CD4-positive, alpha-beta T cell treated with Interleukin-4 for 4 hours (primary cell): ENCODE measurements at places on chromosomes 7 and 10.

DNA sequence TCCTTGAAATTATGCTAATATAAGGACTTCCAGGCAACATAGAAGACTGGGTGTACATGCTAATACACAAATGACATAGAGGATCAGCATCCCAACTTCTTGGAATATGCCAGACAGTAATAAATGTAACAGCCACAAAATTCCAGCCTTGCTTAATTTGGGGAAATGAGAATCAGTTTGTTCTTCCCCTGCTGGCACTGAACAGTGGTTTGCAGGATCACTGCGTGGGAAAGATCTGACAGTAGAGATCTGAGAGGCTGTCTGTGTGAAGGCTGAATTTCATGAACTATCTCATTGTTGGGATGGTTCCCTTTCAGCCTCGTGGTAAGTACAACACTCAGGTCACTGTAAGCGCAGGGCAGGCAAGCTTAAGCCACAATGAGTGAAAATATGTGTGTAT lies 1078.0 kb downstream of the LRMDA start:
- DNase-seq: no peak

- DNase-seq: no peak
These were observed 4.4 kb upstream of the LRRN3 start for GRCh38 chr7:111086532-111086931.

DNA sequence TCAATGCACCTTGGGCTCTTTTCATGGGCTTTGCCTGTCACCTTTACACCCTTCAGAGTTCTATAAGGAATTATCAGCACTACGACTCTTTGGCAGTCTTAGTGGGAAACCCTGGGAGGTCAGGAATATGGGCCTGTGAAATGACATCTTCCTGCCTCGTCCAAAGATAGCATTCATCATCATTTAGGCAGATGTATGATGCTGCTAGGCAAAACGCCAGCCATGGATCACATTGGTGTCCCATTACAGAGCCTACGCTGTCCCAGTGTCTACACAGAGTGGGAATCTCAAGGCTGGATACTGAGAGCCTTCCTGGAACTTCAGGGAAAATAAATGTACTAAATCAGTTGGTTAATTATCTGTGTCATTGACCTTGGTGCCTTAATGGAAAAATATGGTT lies 259.4 kb upstream of the CELF2 start:
- no peak for DNase-seq

- DNase-seq: no peak
These were observed 40.2 kb downstream of the SND1 start for GRCh38 chr7:127692200-127692599.

DNA sequence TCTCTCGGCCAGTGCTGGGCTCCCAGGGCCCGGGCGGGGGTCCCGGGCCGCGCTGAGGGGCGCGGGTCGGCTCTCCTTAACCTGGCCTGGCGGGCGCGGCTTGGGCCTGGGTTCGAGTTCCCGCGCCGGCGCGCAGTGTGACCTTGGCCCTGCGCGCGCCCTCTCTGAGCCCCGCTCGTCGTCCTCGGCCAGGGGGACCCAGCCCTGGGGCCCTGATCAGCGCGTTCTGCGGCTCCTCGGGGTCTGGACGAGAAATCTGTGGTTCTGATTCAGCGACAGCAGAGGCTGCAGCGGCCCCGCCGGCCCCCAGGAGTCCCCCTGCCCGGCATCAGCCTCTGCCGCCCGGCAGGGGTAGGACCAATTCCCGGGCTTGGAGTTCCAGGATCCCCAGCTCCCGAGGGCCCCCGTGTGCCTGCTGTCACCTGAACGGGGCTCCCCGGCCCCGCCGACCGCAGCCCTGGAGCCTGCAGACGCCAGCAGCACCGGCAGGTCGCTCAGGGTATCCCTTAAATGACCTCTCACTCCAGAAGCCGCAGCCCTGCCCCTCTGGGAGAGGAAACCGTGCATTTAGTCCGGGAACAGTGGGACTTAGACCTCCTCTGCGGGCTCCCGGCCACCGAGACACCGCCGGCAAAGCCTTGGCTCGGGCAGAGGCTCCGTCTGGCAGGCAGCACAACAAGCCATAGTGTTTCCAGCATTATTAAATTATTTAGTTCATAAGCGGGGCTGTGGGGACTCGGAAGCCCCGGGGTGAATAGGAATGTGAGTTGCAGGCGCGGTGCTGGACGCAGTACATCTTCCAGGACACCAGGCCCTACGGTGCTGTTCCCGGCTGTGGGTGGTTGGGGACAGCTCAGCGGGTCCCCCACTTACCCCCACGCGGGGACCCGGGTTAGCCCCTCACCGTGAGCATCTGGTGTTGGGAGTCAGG lies 572 bp downstream of the CHST12 start:
- DNase-seq: no peak

DNA sequence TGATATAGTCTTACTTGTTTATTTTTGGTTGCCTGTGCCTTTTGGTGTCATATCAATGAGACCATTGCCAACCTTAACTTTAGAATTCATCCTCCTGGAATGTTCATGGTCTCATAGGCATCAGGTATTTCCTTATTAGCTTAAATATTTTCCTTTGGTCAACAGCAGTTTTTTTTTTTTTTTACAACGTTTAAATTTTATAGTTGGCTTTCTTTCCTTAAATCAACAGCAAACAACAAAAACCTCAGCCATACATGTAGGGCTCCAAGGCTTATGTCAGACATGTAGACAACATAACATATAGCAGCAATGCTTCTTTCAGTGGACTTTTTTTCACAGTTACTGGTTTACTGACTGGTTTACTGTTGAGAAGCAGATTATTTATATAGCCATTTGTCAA lies 22.7 kb downstream of the ENTPD7 start:
- no peak for DNase-seq

GRCh38 chr7:110960811-110961210 lies 130.1 kb upstream of the LRRN3 start:
- DNase-seq: no peak

GRCh38 chr7:27224983-27225934 lies 17.3 kb upstream of the EVX1 start:
- no peak for DNase-seq

DNA sequence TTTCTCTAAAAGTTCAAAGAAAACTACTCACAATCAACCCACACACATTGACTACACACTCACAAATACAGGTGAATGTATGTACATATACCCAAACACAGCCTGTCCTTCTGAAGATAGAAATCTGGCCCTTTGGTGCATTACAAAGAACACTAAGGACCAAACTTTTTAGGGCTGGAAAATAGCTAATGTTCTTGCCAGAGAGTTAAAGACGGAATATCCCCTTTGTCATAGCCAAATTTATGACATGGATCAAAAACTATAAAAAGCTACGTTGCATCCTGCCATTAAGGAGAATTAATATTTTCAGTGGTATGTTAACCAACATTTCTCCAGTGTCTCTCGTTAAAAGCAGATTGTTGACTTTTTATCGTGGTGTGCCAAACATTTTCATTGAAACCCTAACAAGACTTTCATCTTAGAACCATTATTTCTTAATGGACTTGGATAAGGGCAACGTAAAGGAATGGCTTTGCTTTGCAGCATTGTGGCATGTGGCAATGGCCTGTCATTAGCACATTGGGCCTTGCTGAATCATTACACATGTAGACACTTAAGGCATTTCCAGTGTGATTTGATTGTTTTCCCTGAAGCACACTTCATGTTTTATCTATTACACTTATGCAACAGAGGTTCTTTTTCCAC lies 150.9 kb upstream of the MEOX2 start:
- DNase-seq: no peak

- DNase-seq: no peak
These were observed 19.2 kb upstream of the BMPER start for GRCh38 chr7:33886149-33886623.

DNA sequence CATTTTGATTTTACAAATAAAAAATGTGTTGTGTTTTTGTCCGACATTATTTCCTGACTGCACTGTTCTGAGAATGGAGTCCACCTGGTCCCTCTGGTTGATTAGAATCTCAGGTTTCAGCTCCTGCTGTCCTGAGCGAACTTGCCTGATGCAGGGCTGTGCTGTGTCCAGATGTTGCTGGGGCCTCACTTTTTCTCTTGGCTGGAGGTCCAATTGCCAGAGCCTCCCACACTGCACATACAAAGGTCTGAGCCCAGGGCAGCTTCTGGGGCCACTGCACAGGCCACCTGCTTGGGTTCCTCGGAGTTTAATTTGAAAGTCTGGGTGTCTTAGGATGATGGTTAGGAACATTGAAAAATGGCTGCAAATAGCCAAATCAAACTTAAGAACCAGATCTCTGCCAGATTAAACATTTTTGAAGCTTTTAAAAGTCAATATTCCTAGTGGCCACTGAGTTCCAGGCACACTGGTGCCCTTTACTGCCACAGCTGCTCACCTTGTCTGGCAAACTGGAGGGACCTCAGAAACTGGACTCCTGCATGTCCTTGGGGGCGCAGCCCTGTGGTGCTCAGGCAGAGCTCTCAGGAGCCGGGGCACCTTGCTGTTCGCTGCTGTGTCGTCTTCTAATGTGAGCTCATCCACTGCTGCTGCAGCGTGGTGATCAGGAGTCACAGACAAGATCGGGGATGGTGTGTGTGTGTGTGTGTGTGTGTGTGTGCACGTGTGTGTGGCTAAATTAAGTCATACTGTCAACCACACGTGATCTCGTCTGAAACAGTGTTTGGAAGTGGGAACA lies 75.0 kb downstream of the WDR37 start:
- no peak for DNase-seq

DNA sequence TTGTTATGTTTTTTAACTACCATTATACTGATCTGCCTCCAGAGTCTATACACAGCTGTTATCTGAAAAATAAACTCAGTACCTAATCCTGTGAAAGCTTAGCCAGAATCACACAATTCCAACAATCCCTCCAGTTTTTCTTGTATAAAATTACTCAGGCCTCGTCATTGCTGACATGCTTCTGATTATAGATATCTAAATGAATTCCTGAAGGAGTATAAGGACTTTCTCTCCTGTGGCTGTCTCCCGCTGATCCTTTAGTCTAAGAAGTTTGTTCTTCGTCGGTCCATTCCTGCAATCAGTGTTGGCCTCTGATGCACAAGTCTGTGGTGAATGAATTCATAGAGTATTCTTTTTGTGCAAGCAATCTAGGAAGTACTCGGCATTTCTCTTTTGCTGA lies 288.9 kb upstream of the SEMA3C start:
- no peak for DNase-seq

GRCh38 chr10:124092250-124092859 lies 1.0 kb downstream of the CHST15 start:
- no peak for DNase-seq

DNA sequence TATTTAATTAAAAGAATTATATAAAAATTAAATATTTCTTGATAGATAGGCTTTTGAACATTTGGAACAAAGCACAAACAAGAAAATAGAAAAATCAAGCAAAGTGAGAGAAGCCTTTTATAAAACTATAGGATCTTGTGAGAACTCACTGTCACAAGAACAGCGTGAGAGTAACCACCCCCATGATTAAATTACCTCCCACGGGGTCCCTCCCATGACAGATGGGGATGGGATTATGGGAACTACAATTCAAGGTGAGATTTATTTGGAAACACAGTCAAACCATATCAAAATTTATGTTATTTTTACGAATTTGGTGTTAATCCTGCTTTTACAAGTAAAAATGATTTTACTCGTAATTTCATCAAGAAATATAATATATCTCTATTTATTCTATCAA lies 1136.1 kb upstream of the POT1 start:
- DNase-seq: no peak

DNA sequence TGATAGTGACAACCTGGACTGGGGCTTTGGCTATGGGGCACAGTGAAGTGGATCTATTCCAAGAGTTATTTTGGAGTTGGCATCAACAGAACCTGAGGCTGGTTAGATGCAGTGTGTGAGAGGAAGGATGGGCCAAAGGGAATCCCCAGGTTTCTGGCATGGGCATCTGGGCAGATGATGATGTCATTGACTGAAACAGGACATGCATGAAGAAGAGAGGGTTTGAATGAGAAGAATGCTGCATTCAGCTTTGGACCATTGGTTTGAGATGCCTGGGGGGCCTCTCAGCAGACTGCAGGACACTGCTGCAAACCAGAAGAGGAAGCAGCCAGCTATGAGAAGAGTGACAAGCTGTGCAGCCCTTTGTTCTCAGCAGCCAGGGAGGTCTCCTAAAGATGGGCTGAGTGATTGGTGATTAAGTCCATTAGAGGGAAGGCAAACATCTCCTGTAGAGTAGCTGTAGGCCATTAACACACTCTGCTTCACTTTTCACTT lies 23.1 kb upstream of the PIK3CG start:
- no peak for DNase-seq

- no peak for DNase-seq
These were observed 858.7 kb downstream of the REEP3 start for GRCh38 chr10:64379898-64380297.

DNA sequence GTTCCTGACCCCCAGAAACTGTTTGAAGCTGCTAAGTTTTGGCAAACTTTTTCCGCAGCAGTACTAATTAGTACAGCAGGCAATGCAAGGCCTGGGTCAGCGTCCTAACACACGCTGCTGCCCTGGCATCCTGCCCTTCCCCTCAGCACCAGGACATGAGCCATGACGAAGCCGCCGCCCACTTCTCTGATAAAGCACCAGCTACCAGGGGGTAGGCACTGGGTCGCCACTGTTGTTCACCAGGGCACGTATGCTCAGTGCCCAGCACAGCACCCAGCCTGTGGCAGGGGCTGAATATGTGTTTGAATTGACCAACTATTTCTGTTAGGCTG lies 59.5 kb downstream of the CHST15 start:
- DNase-seq: no peak

GRCh38 chr7:46165276-46165675 lies 244.2 kb upstream of the IGFBP3 start:
- no peak for DNase-seq

DNA sequence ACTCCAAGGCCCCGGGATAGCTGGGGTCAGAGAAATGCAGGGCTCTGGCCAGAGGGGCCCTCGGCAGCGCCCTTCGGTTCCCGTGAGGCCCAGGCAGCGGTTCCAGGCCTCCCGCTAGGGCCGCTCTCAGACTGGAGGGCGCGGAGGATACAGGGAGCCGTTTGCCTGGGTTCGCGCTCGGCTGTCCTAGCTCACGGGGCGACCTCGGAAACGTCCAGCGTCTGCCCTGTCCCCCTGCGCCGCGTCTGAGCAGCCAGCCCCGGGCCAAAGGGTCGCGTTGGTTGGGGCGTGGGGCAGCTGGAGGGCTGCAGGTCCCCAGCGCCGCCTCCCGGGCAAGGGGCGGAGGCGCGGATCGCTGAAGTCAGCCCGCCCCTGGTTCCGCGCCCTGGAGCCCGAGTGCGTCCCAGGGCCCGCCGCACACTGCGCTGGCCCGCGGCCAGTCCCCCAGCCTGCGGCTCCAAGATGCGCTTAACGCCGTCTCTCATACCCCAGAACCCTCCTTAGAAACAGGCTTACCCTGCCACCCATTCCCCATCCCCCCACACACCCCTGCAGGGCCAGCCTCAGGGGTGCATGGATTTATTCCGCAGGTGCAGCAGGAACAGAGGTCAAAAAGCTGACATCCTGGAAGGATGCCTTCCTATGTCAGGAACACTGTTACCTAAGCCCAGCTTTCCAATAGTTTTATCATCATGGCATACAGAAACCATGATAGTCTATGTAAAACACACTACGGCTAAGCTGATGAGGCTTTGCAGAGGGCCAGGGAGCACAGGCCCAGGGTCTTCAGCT lies 22.1 kb upstream of the OPN4 start:
- DNase-seq: no peak

GRCh38 chr7:151447312-151447711 lies 7.4 kb upstream of the CRYGN start:
- no peak for DNase-seq
